Left renal cortex interstitium (tissue), 4 donors: ENCODE measurements at places on chromosomes 2 and 18.

GRCh38 chr2:47134386-47135090 is 20.6 kb downstream of the STPG4 start:
- no peak for DNase-seq

DNA sequence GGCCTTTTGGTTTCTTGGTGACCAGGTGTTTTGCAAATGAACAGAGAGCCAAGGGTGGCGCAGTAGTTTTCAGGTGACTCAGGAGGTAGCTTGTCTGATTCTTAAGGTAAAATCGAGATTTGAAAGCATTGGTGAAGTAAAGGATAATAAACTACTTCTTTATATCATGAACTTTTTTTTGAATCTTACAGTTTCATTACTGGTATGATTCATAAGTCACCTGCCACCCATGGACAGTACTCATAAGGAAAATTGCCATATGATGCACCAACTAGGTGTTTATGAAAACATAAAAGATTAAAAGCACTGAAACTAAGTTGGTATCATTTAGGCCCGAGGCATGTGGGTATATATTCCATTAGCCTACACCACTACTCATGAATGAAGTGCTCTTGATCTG is 84.1 kb upstream of the MGAT5 start:
- no peak for DNase-seq

GRCh38 chr2:69645031-69645431 is 1.5 kb upstream of the AAK1 start:
- peak; percentile 17 for DNase-seq

GRCh38 chr2:28752631-28753376 is 1.2 kb downstream of the PPP1CB start:
- DNase-seq = peak; percentile 60

- no peak for DNase-seq
Observed at GRCh38 chr2:151614606-151615306, 119.5 kb downstream of the NEB start.

DNA sequence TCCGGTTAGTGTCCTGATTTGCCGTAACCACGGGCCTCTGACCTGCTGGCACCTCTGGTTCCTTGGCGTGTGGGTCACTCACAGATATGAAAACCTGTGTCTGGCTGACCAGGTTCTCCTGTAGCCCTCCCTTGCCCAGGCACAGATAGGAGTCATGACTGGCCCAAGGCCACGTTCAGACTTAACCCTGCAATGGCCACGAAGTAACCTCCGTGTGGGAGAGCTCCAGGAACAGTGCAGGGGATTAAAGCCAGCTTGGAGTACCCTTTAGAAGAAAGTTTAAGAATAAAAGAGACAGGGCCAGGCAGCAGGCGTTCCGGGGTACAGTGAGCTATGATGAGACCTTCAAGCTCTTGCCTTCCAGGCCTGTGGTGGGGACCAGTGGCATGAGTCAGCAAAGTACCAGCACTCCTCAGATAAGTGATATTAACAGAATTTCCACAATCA is 25.5 kb downstream of the CENPO start:
- DNase-seq = no peak

DNA sequence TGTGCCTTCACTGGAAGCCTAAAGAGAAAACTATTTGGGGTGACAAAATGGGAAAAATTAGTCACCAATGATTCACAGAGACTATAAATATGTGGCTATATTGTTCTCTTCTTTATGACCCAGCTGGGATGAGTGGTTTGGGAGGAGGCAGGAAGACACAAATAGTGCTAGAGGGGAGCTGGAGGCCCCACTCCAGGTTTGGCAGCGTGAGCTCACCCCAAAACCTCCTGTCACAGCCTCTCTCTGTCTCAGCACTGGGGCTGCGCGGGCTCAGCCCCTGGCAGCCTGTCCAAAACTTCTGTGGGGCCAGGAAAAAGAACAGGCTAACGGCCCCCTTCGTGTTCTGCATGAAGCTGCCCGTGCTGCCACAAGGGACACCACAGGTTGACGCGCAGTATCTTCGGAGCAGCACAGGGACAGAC is 73.2 kb upstream of the LCLAT1 start:
- DNase-seq = no peak

DNA sequence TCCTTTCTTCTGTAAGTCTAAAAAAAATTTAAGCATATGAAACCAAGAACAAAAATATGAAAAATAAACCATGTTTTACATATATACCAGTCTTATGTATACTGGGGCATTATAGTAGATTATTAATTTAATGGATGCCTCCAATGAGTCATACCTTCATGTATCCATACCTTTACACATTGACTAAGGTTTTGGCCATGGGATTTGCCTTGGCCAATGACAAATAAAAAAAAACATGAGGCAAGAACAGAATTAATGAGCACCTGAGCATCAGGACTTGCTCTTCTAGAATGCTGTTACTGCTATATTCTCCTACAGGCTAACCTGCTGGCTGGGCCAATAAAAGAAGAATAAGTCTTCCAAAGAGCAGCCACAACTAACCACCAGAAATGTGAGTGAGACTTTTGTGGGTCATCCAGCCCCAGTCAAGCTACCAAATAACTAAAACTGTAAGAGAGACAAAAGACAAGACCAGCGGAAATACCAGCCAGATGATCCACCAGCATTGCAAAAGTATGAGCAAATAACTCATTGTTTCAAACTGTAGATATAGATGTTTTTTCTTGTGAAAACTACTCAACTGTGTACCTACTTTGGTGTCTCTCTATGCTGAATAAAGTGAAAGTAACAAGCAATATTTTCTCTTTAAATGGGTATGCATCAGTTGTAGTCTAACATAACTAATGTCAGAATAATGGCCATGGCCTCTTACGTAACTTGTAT is 749.6 kb upstream of the VRK2 start:
- DNase-seq = no peak

DNA sequence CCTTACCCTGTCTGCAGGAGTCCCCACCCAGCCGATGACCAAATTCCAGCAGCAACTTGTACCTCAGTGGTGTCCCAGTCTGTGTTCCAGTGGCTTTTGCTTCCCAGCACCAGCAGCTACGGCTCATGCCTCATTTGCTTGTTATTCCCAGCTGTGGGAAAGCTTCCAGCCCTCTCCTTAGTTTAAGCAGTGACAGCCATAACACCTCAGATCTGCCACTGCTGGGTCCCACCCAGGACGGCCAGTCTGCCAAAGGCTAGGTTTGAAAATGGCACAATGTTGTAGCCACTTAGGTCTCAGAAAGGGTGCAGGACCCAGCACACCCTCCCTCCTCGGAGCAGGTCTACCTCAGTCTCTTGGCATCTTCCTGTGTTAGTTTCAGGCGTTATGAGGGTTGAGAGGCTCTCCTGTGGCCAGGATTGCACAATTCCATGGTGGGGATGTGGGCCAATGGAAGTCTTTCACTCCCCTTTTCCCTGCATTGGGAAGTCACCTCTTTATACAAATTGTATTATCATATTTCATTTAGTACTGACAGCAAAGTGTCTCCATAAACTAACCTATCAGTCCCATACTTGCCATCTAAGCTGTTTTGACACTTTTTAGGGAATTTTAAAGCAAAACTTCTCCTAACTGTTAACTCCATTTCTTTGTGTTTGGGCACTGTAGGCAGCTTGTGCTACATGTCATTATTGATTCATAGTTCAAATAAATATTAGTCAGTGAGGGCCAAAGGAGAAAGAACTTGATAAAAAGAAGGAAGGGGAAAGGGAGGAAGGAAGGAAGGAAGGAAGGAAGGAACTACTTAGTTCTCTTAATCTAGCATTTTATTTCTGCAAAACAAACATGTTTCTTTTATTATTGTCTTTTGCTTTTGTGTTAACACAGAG is 62.9 kb upstream of the FAM110C start:
- no peak for DNase-seq

DNA sequence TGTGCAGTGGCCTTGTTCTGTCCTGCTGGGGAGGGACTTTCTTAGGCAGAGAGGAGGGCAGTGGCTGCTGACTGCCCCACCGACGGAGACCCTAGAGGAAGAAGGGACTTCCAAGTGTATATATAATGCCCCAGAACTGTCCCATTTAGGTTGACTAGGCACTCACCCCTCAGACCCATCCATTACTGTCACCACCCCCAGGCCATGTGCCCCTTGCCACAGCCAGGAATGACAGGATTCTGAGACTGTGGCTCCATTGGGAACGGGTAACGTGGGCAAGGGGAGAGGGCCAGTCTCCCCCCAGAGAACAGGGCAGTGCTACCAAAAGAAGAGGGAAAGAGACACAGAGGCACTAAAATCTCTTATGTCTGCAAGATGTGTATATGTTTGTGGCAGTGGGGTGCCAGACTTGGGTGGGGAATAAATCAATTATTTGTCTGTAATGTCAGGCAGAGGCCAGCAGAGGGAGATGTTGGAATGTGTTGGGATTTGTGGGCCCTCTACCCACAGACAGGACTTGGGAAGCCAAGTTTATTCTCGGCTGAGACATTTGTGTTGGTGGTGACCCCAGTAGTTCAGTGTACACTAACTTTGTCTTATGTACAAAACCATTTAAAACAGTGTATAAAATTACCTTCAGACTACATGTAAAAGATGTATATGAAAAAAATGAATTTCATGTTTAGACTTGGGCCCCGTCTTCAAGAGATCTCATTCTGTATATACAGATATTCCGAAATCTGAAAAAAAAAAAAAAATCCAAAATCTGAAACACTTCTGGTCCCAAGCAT is 24.0 kb upstream of the TMEM37 start:
- no peak for DNase-seq

GRCh38 chr2:85619617-85620016 is 3.6 kb downstream of the USP39 start:
- no peak for DNase-seq

DNA sequence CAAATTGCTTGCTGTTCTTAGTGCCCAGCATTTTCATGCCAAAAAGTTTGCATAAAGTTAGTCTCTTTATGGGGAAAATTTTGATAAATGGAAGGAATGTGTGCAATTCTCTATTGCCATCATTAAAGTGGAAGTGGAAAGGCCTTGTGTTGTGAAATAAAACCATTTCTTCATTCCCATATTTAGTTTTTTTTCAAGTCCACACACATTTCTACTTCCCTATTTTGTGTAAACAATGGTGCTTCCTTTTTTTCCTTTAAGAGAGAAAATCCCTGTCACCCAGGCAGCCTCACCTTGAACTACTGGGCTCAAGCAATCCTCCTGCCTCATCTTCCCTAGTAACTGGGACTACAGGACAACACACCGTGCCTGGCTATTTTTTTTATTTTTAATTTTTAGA is 42.3 kb upstream of the NCOA1 start:
- no peak for DNase-seq

- DNase-seq = no peak
Observed at GRCh38 chr2:5984946-5985345, 292.8 kb downstream of the SOX11 start.

GRCh38 chr2:221848286-221848685 is 276.2 kb upstream of the EPHA4 start:
- DNase-seq = no peak

- no peak for DNase-seq
Observed at GRCh38 chr2:27980242-27980641, 89.7 kb downstream of the BABAM2 start.

GRCh38 chr18:46343456-46343855 is 239.3 kb downstream of the HAUS1 start:
- DNase-seq = no peak

DNA sequence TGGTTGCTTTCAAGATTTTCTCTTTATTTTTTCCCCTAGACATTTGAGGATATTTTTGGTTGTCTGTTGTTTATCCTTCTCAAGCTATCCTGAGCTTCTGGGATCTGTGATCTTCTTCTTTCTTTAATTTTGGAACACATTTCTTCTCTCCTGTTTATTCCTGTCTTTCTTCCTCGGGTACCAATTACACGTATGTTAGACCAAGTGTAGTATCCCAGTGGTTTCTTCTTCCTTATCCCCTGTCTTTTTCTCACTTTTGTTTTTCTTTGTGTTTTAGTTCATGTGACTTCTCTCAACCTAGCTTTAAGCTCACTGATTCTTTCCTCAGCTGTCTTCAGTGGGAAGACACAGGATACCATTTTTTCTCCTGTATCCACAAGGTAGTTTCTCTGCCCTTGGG is 120.0 kb downstream of the GALR1 start:
- no peak for DNase-seq

- no peak for DNase-seq
Observed at GRCh38 chr2:133152801-133153200, 415.5 kb downstream of the NCKAP5 start.

DNA sequence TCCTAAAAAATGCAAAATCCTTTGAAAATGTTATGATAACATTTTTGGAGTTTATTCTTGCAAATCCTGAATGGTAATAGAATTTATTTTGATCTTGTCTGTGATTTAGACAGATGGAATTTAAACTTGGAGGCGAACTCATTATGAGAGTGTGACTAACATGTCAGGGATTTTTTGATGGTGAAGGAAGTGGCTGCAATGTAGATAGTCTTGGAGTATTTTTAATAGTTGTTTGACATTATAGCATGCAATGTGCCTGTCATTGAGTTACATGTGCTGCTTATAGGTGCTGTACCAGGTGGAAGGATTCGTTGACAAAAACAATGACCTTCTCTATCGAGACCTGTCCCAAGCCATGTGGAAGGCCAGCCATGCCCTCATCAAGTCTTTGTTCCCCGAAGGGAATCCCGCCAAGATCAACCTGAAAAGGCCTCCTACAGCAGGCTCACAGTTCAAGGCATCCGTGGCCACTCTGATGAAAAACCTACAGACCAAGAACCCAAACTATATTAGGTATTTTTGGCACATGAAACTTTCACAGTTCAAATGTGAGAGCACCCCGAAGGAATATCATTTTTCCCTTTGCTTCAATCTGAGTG is 141.8 kb downstream of the MYO1B start:
- DNase-seq = no peak

GRCh38 chr2:15784886-15785801 is 155.2 kb upstream of the MYCN start:
- no peak for DNase-seq

- no peak for DNase-seq
Observed at GRCh38 chr2:112831513-112831845, 5.1 kb downstream of the IL1B start.

DNA sequence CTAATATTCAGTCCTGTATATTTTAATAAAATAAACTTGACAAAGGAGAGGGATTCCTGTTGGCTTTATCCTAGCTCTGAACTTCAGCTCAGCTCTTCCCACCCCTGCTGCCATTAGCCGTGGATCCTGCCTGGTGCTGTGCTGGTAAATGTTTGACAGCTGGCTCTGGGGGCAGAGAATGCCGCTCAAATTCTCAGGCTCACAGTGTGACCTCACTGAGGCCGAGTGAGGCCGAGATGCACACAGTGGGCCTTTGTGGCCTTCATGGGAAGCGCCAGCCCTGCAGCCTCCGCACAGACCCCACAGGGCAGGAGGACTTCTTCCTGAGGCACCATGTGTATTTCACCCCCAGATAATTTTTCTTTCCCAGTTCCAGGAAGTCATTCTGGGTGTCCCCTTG is 16.5 kb upstream of the FAHD2A start:
- DNase-seq = no peak

DNA sequence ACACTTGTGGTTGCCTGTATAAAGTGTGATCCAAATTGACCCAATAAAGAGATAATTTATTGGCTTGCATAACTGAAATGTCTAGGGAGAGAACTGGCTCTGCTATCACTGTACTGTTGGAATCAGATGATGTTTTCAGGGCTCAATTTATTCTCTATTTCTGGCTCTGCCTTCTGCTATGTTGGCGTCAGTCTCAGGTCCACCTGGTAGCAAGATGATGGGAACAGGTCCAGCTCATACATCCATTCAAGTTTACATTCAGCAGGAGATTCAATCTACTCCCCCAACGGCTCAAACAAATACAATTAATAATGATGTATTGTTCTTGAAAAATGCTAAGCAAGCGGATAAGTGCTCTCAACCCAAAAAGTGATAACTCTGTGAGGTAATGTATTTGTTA is 297.7 kb upstream of the SYT4 start:
- no peak for DNase-seq

- DNase-seq = no peak
Observed at GRCh38 chr2:96648306-96648930, 5.9 kb downstream of the FER1L5 start.
